ENCODE measurements at places on chromosomes 5 and 9.

- DNase-seq: peak; percentile 24
These were observed 28.6 kb upstream of the CTNNA1 start for GRCh38 chr5:138724470-138725146.

DNA sequence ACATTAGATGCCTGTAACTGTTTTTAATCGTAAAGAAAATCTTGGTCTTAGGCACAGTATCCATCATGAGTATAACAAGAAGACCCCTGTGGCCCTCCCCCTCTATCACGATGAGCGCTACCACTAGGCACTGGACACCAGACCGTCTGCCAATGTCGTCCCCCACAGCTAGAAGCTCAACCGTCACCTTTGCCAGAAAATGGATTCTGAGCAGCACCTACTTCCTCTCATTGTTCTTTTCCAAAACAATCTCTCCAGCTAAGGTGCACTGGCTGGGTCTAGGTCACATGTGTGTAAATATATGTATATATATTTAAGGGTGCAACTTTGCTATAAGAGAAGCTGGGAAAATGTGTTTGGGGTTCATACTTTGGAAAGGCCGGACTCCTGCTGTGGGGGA, 15.7 kb upstream of the SSBP2 start:
- DNase-seq: no peak

DNA sequence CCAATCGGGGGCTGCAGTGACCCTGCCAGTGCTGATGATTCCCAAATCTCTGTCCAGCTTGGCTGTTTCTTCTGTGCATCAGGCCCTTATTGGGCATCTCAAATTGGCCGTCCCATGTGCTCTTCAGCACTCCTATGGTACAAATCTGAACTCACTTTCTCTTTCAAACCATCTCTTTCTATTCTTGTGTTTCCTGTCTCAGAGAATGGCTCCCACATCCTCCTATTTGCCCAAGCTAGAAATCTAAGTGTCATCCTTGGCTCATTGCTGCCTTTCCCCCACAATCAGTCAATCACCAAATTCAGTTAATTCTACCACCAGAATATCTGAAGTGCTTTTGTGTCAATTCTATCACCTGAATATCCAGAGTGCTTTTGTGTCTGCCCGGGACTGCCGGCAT, 336.6 kb downstream of the CWC27 start:
- DNase-seq: no peak

GRCh38 chr9:91935066-91935749, 14.8 kb downstream of the ROR2 start:
- no peak for DNase-seq

- DNase-seq: no peak
These were observed 9.3 kb upstream of the TRPC7 start for GRCh38 chr5:136374638-136375037.

GRCh38 chr5:149160291-149160787, 19.0 kb downstream of the ABLIM3 start:
- no peak for DNase-seq

- DNase-seq: no peak
These were observed 126.4 kb upstream of the ZNF366 start for GRCh38 chr5:72633649-72634048.

- DNase-seq: no peak
These were observed 35.2 kb downstream of the GOLPH3 start for GRCh38 chr5:32138839-32139493.

- no peak for DNase-seq
These were observed 49.0 kb downstream of the NPR3 start for GRCh38 chr5:32760091-32760509.

GRCh38 chr9:83959061-83959460, 21.0 kb downstream of the HNRNPK start:
- DNase-seq: no peak

- no peak for DNase-seq
These were observed 539.5 kb downstream of the EBF1 start for GRCh38 chr5:158560170-158560569.

DNA sequence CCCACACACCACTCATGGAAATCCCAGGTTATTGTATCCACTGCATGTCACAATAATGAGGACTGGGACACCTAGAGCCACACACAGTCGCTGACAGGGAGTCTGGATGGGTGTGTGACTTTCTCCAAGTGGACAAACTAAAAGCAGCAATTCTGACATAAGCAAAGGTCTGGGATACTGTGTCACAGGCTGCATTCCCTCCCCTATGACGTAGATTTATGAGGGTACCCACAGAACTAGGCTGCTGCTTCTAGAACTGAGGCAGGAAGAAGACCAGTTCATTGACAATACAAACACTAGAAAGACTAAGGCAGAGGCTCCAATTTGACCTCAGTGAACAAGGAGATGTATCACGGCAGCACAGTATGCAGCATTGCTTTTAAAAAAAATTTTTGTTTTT, 63.6 kb upstream of the TBCA start:
- no peak for DNase-seq

- DNase-seq: no peak
These were observed 37.8 kb downstream of the HMGCS1 start for GRCh38 chr5:43275391-43275790.

DNA sequence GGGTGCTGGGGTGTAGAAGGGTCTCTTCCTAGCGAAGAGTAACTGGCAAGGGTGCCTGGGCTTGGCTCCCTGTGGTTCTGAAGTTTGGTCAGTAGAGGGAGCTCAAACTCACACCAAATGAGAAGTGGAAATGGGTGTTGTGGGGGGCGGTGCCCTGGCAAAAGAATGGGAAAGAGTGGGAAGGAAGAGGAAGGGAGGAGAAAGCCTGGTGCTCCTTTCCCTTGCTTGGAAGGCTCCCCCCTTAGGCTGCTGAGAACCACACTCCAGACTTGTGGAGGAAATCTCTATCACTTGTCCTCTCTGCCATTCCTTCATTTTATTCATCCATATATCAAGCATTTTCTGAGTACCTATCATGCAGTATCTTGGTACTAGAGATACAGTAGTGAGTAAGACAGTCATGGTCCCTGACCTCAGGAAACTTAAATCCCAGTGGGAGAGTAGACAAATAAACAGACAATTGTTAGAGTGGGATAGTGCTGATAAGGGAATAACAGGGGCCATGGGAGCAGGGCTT, 13.0 kb downstream of the SLC4A9 start:
- peak; percentile 32 for DNase-seq

DNA sequence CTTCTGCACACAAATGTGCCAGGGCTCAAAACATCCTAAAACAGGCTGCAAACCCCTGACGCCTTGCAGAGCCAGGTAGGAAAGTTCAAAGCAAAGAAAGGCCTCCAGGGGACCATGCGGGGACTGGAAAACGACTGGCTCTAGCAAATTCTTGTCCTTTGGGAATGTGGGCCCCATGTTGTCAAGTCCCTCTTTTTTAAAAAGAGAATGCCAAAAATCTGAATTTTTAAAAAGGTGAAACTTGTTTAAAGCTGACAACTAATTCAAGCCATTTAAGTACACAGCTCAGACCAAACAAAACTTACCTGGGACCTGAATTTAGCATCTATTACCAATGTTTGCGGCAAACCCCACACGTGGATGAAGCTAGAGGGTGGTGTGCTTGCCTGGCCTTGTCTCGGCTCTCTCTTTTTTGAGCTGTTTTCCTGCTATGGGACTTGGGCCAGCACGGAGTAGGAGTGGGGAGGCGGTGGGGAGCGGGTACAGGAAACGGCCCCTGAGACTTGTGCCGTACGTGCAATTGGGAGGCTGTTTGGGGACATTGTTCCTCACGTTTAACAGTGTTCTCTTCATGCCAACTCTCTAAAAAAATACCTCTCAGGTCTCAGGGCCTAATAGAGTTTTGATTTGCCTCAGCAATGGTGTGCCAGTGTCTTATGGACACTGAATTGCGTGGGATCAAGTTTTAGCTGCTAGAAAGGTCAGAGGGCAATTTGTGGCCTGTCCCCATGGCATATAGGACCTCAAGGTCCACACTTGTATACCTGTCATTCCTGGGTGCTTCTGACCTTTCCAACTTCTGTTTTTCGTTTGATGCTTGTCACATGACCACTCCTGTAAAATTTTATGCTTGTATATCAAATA, 15.1 kb upstream of the PHF19 start:
- no peak for DNase-seq

GRCh38 chr9:116247791-116248374, 94.3 kb downstream of the PAPPA start:
- no peak for DNase-seq

DNA sequence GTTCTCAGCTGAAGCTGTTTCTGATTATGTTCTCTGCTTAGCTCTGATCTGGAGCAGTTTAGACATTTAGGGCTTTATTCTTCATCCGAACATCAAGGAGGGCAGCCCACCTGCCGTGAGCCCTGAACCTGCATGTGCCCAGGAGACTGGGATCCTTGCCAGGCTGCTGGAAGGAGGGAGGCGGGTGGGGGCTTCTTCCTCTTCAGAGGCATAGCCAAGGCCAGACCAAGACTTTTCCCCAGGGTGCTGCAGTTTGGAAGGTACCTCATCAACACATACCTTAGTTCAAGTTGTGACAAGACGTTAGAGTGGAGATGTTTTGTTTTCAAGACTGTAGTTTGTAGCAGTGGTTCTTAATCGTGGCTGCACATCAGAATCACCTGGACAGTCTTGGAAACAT, 64.9 kb downstream of the RALGPS1 start:
- no peak for DNase-seq

DNA sequence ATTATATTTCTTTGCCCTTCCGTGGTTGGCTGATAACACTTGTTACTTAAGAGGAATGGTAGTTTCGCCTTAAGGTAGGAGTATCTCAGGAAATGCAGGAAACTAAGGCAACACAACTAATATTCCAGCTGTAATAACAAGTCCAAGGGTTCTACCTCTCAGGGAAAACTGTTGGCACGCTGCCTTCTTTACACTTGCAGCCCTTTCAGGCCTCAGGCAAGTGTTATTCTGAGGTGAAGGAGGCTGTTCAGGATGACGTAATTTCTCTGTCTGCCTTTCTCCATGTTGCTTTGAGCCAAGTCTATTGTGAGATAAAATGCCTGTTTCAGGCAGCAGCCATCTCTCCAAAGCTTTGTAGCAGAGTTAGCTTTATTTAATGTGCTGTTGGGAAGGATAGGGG, 38.0 kb downstream of the VCAN start:
- DNase-seq: no peak

DNA sequence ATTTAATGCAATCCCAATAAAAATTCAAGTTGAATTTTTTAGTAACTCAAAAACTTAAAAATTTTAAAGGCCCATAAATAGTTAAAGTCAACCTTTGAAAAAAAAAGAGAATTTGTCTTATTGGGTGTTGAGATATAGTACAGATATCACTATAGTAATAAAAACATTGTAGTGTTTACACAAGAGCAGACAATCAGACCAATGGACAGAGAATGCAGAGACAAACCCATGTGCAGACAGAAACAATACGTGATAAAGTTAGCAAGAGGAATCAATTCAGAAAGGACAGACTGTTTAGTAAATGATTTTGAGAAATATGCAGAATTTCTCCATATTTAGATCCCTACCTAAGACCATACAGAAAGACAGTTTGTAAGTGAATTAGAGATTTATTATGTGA, 33.9 kb downstream of the GOLGA1 start:
- DNase-seq: no peak

GRCh38 chr9:83385317-83385716, 152.9 kb downstream of the FRMD3 start:
- DNase-seq: no peak

DNA sequence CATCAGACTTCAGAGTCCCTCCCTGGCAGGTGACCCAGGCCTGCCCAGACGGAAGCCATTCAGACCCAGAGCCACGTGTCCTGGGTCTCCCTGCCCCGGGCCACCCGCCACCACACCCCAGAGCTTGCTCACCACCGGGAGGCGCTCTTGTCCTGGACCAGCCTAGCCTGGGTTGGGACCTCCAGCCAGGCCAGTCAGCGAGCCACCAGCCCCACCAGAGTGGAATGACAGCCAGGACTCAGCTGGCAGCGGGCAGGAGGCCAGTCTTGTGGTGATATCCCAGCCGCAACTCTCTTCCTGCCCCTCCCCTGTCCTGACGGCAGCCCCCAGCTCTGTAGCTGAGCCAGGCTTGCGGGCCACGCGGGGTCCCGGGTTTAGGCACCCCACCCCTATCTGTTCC, 1.7 kb upstream of the PTGDS start:
- DNase-seq: peak; percentile 51

GRCh38 chr9:32832346-32832745, 49.0 kb downstream of the TMEM215 start:
- DNase-seq: no peak

- DNase-seq: no peak
These were observed 83.5 kb upstream of the BOD1 start for GRCh38 chr5:173699966-173700365.

GRCh38 chr5:21847300-21847699, 1005.8 kb downstream of the CDH12 start:
- DNase-seq: no peak

DNA sequence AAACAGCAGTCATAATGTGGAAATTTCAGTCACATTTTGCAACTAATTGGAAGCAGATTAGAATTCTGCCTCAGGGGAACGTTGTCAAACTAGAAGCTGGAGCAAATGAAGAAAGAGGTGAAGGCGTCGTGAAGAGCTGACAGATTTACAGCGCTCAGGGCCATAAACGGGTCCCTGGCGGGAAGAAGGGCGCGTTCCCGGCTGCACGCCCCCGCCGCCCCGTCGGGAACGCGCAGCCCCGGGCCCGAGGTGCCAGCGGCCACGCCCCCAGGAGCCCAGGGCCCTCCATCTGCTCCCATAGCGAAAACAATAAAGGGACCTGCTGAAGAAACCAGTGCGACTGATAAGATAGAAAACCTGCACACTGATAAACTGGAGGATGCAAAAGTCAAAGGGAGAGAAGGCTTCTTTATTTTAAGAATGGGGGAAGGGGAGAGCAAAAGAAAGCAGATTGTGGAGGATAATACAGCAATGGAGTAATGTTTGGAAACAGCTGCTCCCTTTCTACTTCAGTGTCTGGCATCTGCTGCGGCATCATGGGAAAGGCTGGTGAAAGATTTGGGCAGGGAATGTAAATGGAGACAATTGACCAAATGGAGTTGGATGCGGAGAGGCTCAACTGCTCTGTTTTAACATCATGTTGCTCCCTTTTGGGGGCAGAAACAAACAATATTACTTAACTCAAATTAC, 11.1 kb downstream of the ZNF608 start:
- DNase-seq: no peak

- no peak for DNase-seq
These were observed 10.2 kb upstream of the STING1 start for GRCh38 chr5:139492700-139493192.

- no peak for DNase-seq
These were observed 7.2 kb downstream of the FREM1 start for GRCh38 chr9:14903040-14903439.

DNA sequence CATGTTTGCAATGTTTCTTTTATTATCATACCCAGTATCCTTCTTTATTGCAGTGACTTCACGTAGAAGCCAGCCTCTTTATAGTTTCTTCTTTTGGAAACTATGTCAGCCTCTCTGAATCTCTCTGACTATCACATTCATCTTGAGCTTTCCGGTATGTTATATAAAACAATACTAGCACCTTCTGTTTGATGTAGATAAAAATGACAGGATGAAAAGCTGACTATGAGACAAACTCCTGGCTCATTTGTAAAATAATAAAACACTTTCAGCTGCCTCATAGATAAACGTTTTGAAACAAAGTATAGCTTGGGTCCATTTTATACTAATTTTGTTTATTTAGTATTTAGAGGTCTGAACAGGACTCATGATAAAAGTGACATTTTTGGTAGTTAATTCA, 1145.4 kb upstream of the NUDT12 start:
- DNase-seq: no peak

- no peak for DNase-seq
These were observed 207.0 kb downstream of the DMAC1 start for GRCh38 chr9:7592321-7593316.

GRCh38 chr9:137138058-137138721, 764 bp upstream of the GRIN1 start:
- DNase-seq: no peak

Measured in CD4-positive, alpha-beta T cell treated with Interferon alpha-2 for 1 hour (primary cell).